ENCODE measurements at places on chromosomes 5 and 9. TPM values are rescaled to one million over a fixed set of nuclear protein-coding genes. Genes with fewer than 3 reads are reported as not detected.
A peak's percentile ranks its signal among the peaks of the same experiment; 100 is the strongest.

ACSL6 gene
- 0.18 TPM for total RNA-seq

DNA sequence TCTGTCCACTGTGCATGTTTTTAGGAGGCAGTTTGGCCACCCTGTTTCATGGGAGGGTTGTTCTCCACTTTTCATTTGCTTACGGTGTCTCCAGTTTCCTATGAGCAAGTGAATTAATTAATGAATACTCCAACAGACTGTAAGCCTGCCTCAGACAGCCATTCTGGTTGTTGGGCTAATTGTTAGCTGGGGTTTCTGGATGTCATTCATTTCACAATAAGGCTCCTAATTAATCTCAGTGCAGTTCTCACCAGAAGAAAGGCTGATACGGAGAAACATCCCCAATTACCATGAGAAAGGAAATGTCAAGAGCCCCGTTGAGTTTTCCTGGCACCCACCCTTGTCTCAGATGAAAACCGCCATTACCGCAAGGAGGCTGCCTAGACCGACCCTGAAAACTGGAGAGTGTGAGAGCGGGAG is 75.8 kb downstream of the MAP1B start:
- DNase-seq: no peak

DNA sequence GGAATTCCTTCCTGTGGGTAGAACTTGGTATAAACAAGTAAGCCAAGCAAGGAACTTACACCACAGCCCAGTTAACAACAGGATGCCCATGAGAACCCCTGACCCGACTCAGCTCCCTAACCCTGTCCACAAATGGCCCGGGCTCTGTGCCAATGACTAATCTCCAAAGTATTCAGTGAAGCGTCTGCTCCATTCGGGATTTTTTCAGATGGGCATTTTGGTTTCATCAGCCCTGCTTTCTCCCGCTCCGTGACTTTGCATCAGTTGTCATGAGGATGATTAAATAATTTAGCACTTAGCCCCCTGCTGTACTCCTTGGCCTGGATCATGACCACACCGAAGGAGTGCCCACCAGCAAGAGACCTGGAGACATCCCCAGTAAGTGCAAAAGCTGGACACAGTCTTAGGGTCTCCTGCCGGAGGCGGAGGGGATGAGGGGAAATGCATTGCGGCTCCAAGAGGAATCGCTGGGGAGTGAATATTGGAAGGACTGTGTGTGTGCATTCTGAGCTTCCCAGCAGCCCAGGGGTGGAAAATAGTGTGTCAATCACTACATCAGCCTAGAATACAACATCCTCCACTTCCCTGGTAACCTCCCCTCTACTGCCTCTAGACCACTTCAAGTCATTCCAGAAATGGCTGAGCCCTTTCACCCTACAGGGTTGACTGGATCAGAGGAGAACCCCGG is 41.4 kb upstream of the DNAH5 start:
- peak; percentile 84 for DNase-seq

IL4 gene
- not detected for total RNA-seq

DNA sequence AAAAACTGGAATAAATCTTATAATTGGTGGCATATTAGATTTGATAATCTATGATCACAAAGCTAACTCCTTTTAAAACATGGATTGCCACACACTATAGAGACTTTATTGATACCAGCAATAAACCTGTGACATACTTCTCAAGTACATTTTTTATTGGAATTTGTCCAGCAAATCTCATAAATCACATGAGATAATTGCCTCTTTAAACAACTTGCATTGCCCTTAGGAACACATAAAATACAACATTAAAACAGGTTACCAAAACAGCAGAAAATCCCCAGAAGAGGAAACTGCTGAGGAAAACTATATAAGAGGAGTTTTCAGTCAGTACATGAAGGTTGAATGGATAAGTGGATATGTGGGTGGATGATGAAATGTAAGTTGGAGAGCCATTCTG is 124.6 kb downstream of the SNCAIP start:
- no peak for DNase-seq

- DNase-seq: no peak
These were observed 87.5 kb upstream of the TLE1 start for GRCh38 chr9:81776834-81777233.

SLC34A3 gene
- total RNA-seq: not detected

DNA sequence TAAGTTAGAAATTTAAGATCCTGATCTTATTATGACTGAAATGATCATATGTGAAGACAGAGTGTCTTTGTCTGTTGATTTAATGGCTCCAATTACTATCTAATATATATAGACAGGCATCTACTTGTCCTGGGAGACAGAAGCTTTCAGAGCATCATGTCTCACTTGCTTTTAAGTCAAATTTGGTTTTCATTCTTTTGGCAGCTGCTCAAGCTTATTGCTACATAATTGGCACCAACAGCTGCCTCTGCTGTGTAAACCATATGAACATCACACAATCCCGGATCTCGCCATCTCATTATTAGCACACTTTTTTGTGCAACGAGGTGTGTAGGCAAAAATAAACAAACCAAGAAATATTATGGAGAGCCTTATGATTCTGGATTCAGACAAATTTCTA is 1717.9 kb downstream of the EFNA5 start:
- DNase-seq: no peak

CER1 gene
- not detected for total RNA-seq

RETREG1 gene
- total RNA-seq: 0.74 TPM

- no peak for DNase-seq
These were observed 500.1 kb downstream of the ENC1 start for GRCh38 chr5:74140409-74140808.

SLC28A3 gene
- total RNA-seq: not detected

DNA sequence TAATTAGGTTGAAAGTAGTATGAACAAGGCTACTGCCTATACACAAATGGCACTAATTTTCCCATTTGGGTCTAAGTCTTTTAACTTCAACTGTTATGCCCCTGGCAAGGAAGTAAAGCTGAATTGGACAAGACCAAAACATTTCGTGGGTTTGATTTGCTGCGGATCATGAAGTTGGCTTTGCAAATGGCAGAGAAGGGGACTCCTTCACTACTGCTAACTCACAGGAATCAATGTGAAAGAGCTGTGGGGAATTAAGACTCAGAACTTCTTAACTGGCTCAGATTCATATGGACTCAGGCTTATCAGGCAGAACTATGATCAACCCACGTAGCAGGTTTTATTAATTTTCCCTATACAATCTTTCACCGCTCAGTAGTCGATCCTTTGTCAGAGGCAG is 73.8 kb upstream of the IFNE start:
- no peak for DNase-seq

DNA sequence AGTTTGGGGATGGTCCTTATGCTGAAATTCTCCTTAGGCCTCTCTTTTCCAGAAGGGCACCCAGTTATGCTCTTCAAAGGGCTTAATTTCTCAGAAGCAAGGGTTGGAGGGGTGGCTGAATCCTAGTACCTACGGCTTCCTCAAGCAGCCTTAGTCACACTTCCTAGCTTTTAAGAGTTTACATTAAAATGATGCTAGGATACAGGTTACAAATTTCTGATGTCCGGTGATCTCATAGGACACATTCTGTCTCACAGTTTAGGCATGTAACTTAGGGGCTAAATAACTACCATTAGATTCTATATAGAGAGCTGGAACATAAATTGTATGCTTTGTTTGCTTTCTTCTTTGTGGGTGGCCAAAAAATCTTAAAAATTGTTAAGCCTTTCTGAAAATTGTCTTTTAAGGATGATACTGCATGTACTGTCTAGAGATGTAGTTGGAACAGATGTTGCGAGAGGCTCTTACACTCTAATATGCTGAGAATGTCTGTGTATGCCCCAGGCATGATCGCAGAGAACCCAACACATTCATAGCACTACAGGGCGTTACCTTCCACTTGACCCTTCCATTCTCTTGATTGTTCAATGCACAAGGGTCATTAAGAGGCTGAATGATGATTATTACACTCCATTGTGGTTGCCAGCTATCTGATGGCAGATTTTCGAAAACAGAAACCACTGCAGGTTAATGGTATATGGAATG is 139.1 kb downstream of the TMEM38B start:
- no peak for DNase-seq

- no peak for DNase-seq
These were observed 28.0 kb upstream of the BNC2 start for GRCh38 chr9:16898464-16898863.

CYLC2 gene
- total RNA-seq: not detected

GRCh38 chr9:127451858-127452656 is 747 bp downstream of the LRSAM1 start:
- DNase-seq: no peak

ADAMTS6 gene
- 0.64 TPM for total RNA-seq

DNA sequence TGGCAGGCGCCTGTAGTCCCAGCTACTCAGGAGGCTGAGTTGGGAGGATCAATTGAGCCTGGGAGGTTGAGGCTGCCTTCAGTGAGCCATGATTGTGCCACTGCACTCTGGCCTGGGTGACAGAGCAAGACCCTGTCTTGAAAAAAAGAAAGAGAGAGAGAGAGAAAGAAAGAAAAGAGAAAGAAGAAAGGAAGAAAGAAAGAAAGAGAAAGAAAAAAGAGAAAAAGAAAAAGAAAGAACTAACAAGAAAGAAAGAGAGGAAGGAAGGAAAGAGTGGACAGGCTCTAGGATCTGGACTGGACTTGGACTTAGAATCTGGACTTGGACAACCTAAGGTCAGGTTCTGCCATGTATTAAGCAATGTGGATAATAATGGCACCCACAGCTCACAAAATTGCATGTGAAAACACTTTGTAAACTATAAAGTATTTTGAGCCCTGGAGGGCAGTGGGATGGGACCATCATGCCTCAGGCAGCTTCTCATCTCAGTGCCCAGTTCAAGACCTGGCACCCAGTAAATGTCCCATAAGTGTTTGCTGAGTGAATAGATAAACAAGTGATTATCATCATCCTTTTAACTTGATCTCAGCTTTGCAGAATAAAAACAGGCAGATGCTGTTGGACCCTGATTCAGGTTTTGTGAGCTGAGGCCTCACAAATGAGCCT is 12.8 kb upstream of the PHF19 start:
- no peak for DNase-seq

DNA sequence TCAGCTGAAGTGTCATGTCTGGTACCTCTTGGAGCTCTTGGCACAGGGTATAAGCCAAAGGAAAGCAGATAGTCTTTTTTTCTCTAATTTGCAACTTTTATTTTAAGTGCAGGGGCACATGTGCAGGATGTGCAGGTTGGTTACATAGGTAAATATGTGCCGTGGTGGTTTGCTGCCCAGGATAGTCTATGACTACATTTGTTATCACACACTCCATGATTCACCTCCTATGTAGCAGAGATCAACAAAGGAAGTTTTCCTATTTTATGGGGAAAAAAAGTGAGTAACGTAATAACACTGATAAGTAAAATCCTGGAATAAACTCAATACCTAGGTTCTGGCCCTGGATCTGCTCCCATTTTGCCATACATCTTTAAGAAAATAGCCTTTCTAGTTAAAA is 234.6 kb downstream of the CAAP1 start:
- no peak for DNase-seq

ARPC5L gene
- total RNA-seq: 39.6 TPM

IL13 gene
- total RNA-seq: not detected

DNA sequence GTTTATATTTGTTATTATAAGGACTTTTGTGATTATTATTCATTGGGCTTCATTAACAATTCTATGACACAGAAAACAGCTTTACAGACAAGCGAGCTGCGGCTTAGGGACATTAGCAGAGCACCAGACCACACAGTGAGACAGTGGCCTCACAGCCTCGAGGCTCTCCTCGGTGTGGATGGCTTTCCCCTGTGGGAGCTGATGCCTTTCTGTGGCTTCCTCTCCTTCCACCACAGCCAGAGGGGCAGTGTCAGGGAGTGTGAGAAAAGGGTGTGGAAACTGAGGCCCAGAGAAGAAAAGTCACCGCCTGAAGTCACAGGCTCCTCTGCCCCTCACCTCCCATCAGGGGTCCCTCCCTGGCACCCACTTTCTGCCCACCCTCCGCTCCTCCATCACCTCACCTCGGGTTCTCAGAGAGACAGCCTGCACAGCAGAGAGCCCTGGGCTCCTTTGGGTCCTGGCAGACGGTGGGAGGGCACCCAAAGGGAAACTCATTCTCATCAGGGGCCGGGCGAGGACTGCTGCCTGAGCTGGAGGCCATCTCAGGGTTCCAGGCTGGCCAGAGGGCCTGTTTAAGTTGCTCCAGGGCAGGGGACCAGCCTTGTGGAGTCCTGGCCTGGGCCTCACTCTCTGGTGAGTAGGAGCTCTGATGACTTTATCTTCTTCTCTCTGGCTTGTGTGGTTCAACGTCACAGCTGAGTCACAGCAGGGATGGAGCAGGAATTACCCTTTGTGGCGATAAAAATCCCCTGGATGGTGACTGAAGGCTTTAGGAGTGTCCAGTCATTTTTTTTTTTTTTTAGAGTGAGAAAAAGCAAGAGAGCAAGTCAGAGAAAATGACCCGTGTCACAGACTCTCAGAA is 830 bp downstream of the TRAF1 start:
- peak; percentile 54 for DNase-seq

SLC9A3 gene
- total RNA-seq: 2.0 TPM

TMEM252 gene
- not detected for total RNA-seq

- DNase-seq: no peak
These were observed 111.6 kb downstream of the PRELID2 start for GRCh38 chr5:145723516-145723915.

DNA sequence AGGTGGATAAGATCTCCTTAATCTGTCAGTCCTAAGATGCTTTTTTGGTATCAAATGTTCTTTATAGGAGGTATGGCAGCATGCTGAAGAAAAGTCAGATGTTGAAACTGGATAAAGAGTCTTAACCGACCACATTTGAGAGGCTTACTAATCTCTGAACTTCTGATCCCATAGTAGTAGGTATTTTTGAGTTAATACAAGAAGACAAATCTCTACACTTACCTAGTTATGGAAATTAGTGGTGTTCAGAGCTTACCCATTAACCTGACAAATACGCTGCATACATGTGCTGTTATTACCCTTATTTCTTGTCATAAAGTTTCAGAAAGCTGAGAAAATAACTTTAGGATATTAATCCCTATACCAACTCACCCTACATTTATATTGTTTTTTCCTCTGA is 83.0 kb downstream of the ISL1 start:
- DNase-seq: no peak

DNA sequence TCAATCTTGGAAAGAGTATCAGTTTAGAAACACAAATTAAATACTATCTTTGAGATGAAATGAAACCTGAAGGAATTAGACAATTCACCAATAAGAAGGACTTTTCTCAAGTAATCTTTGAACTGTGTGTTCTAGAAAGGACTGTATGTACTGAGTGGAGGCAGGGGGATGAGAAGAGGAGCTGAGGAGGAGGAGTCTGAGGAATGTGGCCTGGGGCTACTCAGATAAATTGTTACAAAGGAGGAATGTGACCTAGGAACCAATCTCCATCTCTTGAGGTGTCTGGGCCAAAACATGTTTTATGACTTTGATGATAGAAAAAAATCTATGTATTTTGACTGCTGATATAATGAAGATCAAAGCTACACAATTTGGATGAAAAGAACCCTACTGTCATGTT is 124.3 kb upstream of the ANKRD55 start:
- no peak for DNase-seq

GRCh38 chr5:153340738-153341137 is 149.7 kb upstream of the GRIA1 start:
- no peak for DNase-seq

FOXD4L6 gene
- not detected for total RNA-seq

DNA sequence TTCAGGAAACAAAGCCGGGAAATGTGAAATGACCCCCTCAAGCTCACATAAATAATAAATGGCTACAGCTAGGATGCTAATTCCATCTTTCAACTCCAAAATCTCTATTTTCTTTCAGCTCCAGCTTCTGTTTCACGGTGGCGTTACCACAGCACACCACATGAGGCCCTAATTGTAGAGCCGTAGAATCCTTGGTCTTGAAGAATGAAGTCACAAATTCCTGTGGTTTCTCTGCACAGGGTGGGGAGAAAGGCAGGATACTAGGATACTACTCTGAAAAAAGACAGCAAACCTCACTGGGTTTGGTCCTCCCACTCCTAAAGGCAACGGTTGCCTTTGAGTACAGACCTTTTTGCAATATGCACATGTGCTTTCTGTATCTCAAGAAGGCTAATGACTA is 13.9 kb upstream of the RARS1 start:
- no peak for DNase-seq
